Bladder microvascular endothelial cell (primary cell): ENCODE measurements at places on chromosomes 13 and 19. TPM values are rescaled to one million over a fixed set of nuclear protein-coding genes. Genes with fewer than 3 reads are reported as not detected.

C2CD4C gene
- 0.32 and 3.5 TPM in 2 replicates for total RNA-seq

IGFL2 gene
- not detected in 2 replicates for total RNA-seq

SCGB2B2 gene
- 0.13 TPM in 1 of 2 replicates, not detected in the other for total RNA-seq

SPTBN4 gene
- 0.06 TPM in 1 of 2 replicates, not detected in the other for total RNA-seq

SPRYD7 gene
- 3.6 and 5.0 TPM in 2 replicates for total RNA-seq

C13orf46 gene
- 0.16 and 0.76 TPM in 2 replicates for total RNA-seq

PCDH8 gene
- not detected in 2 replicates for total RNA-seq

SLC7A10 gene
- not detected in 2 replicates for total RNA-seq

TUBA3C gene
- not detected in 2 replicates for total RNA-seq
